ENCODE measurements at places on chromosomes 11 and 22.
A peak's percentile ranks its signal among the peaks of the same experiment; 100 is the strongest.

DNA sequence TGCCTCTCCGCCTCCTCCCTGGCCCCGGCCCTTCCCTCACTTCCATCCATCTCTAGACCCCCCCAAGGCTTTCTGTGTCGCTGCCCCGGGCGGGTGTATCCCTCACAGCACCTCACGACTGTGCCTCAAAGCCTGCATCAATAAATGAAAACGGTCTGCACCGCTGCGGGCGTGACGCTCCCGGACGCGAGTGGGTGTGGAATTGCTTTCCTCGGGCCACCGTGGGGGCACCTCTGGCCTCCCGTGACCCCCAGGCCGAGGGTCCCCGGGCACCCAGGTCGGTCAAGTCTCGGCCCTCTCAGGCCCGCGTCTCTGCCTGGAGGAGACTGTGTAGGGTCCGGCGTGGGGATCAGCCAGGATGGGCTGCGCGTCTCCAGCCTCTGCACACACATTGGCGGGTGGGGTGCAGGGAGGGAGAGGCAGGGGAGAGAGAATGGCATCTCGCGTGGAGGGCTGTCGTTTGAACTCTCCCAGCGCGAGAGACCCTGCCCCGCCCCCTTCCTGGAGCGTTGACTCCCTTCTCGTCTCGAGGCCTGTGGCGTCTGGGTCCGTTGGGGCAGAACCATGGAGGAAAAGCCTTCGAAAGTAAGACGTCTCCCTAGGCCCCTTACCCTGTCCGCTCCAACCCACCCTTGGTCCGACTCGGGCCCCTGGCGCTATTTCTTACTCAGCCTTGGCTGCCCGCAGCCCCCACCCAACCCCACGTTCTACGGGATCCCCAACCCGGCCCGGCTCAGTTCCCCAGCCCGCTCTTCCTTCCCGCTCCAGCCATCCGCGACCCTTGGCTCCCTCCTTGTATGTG lies at the start of gene CATSPERZ:
CATSPERZ (plus strand) TSS at position 512 of the 802 bp plus-strand sequence; CDS start at position 565, 53 bp downstream.
- no peak for DNase-seq

DNA sequence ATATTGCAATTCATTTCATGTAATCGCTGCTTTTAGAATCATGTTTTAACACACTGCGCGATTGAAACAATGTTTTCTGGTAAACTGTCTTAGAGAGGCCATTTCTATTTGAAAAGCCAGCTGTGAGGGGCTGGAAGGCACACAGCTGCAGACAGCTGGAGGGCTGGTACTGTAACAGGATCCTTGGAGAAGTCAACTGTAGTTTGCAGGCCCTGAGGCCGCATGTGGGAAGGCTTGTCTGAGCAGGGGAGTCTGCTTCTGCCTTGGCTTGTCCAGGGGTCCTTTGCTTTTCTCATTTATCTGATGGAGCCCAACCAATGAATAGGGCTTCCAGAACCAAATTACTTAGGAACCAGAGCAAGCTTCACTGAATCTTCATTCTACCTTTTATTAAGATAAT lies 313.5 kb downstream of the BLID start:
- DNase-seq = no peak

DNA sequence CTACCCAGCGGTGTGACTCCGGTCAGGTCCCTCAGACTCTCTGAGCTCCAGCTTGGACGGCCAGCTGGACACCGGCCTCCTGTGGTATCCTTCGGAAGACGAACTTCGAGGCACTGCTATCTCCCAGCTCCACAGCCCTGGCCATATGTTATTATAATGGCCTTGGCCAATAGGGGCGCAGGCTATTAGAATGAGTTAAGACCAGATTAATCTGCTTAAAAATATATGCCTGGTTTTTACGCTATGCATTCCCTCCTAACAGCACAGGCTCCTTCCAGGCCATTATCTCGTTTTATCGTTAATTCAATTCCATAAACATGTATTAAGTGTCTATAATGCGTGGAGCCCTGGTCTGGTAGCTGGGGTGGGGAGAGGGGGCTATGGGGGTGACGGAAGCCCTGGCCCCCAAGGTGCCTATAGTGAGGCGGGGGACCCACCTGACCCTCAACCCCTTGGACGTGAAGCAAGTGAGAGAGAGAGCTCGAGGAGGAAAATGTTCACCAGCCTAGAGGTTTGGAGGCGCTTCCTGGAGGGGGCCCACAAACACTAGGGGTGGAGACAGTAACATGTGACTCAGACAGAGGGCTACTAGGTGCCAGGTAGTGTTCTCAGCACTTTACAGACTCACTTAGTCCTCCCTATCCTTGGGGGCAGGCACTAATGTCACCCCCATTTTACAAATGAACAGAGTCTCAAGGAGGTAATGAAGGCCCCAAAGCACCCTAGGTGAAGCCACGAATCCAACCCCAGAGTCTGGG lies 37.5 kb upstream of the TCF20 start:
- no peak for DNase-seq

- no peak for DNase-seq
Observed at GRCh38 chr11:77332259-77332658, 30.8 kb upstream of the GDPD4 start.

GRCh38 chr22:46484156-46484860 lies 53.1 kb downstream of the CELSR1 start:
- no peak for DNase-seq

- no peak for DNase-seq
Observed at GRCh38 chr11:133809569-133810491, 35.5 kb downstream of the SPATA19 start.

DNA sequence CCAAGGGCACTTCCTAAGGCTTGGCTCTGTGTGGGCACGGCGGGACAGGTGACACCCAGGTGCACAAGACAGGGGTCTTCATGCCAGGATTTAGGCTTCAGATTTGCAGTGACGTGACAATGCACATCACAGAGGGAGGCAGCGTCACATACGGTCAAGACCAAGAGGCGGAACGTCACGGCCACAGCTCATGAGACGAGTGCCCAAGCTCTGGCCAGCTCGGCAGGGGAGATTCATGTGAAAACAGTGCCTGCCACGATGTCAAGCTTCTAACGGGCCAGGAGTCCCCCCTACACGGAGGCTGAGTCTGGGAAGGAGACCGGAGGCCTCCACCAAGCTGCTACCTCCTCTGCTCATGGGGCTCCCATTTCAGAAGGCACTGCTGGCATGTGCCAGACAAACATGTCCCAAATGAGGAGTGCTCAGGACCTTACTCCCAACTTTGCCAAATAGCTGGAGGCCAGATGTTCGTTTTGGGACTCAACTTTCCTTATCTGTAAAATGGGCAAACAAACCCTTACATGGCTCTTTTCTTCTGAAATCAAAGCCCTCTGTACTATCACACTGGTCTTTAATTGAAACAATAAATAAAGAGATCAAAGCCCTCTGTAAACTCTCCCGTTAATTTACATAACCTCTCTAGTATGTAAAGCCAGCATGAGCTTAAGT lies 16.6 kb downstream of the VPS37C start:
- DNase-seq = no peak

DNA sequence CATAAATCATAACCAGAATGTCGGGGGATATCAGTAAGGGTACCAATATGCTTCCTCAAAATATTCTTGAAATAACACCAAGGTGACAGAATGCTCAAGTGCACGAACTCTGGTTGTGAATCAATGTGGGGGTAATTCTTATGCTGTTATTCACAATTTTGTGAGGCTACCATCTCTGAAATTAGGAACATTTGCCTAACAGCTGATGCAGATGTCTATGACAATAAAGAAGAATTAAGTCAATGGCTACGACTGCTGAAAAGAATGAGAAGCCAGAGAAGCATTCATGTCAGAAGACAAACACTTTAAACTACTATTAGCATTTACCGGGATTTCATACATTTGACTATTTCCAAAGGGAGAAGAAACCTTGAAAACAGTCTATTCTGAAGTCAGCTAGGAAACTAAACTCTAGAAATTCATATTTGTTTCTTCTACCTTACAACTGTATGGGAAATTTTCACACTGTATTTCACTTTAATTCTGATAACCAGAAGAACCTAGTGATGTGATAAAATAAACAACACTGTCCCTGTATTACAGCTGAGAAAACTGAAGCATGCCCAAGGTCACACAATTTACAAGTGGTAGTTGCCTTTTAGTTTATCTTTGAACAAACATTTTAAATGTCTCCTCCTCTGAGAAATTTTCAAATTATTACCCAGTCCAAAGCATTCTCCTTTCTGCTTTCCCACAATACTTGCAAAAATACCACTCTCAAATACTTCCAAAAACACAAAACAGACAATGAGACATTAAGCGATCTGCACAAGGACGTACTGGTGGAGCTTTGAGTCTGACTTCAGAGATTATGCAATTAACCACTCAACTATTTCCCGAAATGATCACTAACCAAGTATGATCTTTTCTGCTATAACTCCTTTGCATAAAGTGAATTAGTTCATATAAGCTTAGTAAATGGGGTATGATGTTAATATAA lies 18.0 kb upstream of the ARHGAP32 start:
- no peak for DNase-seq

- no peak for DNase-seq
Observed at GRCh38 chr11:69135420-69136363, 20.0 kb upstream of the SMIM38 start.

GRCh38 chr11:69008737-69009440 lies 4.2 kb downstream of the MRGPRF start:
- no peak for DNase-seq

- DNase-seq = no peak
Observed at GRCh38 chr11:113270080-113270479, 44.3 kb upstream of the TTC12 start.

DNA sequence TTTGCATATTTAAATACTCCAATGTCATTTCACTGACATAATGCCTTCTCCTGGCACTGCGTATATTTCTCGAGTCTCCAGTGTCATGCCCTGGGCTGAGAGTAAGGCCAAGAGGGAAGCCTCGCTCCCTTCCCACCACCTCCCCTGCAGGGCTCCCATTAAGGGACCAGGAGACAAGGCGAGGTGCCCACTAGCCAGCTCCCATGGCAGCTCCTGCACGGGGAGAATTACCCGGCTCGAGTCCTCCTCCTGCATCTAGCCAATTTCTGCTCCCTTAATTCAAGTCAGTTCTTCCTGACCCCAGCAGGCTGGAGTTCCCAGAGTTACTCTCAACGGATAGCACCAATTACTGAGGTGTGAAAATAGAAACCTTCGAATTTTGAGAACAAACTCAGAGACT lies 31.9 kb downstream of the OPCML start:
- no peak for DNase-seq

DNA sequence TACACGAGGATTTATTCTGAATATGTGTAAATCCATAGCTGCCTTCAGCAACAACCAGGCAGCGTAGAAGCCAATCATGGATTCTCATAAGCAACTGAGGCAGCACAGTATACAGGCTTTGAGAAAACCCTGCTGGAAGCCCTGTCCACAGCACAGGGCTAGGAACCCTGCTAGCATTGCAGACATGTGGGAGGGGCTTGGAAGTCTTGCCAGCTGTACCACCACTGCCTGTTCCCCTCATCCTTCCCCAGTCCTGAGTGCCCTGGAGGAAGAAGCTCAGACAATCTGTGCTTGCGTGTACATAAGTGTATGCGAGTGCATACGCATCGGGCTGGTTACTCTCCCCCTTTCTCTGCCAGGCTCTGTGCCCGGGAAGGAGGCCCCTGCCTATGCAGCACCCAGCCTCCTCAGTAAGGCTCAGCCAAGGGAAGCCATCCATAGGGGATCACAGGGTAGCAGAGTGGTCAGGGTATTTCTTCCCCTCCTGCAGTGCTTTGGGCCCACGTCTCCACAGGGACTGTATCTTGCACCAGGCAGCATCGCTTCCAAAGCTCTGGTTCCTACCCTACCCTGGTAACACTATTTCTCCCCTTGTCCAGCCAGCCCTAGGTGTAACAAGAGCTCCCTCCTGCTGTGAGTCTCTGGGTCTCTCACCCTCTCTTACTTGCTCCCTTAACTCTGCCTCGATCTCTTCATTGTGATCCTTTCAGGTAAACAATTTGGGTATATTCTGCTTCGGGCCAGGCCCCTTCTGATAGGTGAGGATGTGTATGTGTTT lies 90.5 kb downstream of the GALNT18 start:
- DNase-seq = no peak

GRCh38 chr11:36792996-36793914 lies 195.2 kb upstream of the RAG2 start:
- no peak for DNase-seq

- DNase-seq = peak; percentile 80
Observed at GRCh38 chr11:6402561-6402981, 12.3 kb downstream of the SMPD1 start.

GRCh38 chr11:134047586-134047999 lies 21.3 kb upstream of the JAM3 start:
- DNase-seq = no peak

DNA sequence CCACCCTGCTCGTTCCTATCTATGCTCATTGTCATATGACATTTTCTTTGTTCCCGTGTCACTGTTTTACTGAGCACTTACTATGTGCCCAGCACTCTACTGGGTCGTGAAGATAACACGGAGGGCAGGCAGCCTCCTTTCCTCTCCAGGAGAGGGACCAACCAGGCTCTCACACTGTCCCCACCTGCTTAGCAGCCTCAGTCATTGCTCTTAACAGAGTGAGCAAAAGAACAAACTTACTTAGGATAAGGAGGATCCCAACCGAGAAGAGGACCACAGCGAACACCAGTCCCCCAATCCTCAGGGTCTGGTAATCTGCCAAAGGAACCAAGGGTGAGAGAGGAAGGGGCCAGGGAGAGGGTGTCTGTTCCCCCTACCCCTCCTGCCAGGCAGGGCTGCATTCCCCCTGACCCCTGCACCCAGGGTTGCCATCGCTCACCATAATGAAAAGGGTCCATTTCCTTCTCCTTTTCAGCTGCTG lies 17.0 kb upstream of the FXYD2 start:
- no peak for DNase-seq

GRCh38 chr22:26214466-26214865 lies 45.2 kb downstream of the SEZ6L start:
- no peak for DNase-seq

DNA sequence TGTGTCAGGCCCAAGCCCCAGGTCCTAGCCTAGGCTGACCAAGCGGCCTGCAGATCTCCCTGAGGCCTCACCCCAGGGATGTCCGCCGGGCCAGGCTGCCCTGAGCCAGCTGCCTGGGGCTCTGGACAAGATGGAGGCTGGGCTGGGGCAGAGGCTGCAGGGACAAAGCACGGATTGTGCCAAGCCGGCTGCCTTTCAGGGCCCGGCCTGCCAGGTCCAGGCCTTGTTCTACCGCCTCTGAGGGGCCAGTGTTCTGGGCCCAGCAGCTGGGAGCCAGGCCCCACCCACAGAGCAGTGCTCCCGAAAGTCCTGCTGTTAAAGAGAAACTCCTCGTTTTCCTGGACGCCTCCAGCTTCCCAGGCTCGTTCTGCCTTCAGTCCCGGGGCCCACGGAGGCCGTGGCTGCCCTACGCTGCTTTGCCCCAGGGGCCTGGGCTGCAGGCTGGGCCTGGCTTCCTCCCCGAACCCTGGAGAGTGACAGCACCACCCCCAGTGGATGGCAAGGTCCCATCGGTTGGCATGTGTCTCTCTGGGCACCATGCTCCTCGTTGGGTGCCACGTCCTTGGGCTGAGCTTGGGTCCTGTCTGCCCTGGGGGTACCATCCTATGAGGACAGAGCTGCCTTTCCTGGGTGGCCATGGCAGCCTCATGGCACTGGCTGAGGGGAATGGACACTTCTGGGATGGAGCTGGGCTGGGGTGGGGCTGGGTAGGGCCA lies 7.6 kb downstream of the BRSK2 start:
- no peak for DNase-seq

Measured in CD4-positive, alpha-beta T cell treated with Interleukin-2 at 100 ng/mL for 4 hours (primary cell).